ENCODE measurements at places on chromosomes 1 and 21.

- DNase-seq, result no peak
Measured at GRCh38 chr21:44503901-44504399, 36.0 kb downstream of the KRTAP10-1 start.

DNA sequence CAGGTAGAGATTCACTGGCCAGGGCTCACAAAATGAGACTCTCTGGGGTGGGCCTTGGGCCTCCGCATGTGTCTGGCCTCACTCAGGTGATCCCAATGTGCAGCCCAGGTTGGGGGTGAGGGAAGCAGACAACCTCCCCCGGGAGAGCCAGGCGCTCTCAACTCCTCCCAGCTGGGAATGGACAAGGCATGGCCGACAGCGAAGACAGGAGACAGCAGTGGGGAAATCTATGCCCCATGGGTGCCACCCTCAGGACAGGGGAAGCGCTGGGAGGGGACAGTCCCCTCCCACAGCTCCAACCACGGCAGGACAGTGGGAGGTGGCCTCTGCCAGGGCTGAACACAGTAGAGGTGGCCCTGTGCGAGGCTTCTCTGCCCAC, 47.7 kb downstream of the PRDM15 start:
- no peak for DNase-seq

DNA sequence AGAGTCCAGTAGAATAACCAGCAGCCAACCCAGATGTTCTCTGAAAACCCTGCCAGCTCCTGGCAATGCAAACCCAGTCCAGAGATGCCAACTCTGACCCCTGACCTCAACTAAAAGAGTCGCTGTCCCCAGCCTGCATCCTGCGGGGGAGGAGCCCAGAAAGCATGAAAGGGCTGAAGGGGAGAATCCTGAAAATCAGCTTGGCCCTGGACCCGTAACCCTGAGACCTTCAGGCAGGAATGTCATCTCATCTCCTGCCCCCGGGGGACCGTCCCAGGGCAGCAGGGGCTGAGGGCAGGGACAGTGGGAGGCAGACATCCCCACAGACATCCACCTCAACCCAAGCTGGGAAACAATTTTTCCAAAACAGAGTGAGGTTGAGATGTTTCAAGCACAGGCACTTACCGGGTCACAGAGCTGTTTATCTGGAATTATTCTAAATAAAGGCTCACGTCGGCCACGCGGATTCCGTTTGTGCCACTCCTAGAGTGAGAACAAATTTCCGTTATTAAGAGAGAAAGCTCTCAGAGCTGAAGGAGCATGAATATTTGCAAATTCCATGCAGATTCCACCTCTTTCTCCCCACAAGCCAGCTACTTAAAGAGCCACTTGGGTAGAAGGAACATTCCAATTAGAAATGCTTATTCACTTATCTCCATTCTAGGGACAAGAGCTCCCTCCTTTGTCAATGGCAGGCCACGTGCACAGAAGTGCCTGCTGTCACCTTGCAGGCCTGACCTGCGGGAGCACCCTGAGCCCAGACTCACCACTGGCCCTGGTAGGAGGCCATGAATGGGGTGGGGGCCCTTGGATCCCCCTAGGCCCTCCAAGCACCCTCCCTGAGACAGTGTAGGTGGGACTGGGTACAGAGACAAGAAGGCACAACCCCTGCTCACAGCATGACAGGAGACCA, 240.1 kb downstream of the NPHP4 start:
- DNase-seq, result no peak

DNA sequence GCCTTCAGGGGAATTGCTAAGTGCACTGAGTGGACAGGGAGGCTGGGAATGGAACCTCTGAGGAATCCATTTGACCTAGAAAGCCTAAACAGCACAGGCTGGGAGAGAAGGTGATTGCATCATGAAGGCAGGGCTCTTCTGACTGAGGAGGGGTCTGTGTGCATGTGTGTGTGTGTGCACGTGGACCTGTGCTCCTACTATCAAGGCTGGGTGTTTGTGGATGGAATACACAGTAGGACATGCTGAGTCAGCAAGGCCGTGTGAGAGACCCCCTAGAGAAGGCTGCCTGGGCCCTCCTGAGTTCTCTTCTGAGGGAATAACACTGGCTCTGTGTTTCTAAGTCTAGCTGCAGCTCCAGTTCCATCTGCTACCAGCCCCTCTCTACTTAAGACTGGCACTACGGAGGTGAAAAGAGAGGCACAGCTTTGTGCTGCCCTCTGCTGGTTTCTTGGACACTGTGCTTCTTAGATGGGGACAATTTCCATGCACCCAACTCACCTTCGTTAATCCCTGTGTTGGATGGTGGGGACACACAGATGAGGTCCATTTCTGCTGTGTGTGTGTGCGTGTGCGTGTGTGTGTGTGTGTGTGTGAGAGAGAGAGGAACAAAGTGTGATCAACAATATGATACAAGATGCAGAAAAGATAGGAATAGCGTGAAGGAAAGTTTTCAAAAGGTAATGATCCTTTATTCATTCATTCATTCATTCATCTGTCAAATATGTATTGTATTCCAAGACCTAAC, 6.2 kb upstream of the EFCAB14 start:
- peak; percentile 44 for DNase-seq

GRCh38 chr1:62904856-62905225, 120.9 kb downstream of the ATG4C start:
- no peak for DNase-seq

DNA sequence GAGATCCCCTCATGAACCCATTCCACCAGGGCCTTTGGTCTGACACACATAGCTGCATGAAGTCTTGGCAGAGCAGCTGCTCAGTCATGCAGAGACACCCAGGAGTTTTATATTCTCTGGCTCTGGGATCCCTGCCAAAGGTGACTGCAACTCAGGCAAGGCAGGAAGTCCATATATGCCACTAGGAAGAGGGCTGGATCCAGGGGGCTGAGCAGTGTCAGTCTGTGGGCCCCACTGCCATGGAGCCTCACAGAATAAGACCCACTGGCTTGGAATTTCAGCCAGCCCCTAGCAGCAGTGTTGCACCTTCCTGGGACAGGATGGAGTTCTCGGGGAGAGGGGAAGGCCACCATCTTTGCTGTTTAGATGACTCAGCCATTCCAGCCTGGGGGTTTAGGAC, 199.7 kb downstream of the TBX15 start:
- DNase-seq, result peak; percentile 50
